Epithelial cell of esophagus (primary cell): ENCODE measurements at places on chromosomes 12 and 14.
A peak's percentile ranks its signal among the peaks of the same experiment; 100 is the strongest.

DNA sequence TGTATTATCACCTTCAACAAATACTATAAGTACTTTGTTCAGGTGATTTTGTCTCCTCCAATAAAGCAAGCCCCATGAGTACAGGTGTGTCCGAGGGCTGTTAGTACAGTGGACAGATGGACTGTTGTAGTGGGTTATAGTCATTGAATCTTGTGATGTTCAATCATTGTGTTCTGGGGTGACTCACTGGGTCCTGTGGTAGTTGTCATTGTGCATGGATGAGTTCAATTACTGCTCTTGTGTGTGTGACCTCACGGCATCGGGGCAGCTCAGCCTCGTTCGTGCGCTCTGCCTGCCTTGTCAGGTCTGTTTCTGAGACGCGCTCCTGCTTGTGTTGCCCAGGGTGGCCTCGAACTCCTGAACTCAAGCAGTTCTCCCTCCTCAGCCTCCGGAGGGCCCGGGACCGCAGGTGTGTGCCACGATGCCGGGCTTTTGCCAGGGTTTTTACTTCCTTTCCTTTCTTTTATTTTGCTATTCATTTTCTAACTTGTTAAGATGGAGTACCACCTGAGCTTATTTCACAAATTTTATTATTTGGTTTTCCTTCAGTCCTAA, 72.2 kb downstream of the DDX51 start:
- peak; percentile 18 for DNase-seq

- DNase-seq = no peak
Measured at GRCh38 chr12:117343296-117343695, 18.1 kb downstream of the NOS1 start.

GRCh38 chr12:26434299-26435068, 239.1 kb downstream of the SSPN start:
- peak; percentile 79 for DNase-seq

- DNase-seq = peak; percentile 100
Measured at GRCh38 chr14:68137704-68138619, 318.4 kb downstream of the RAD51B start.

- no peak for DNase-seq
Measured at GRCh38 chr14:24329736-24330135, 5.1 kb downstream of the ADCY4 start.
